ENCODE measurements at places on chromosomes 6 and 20.

DNA sequence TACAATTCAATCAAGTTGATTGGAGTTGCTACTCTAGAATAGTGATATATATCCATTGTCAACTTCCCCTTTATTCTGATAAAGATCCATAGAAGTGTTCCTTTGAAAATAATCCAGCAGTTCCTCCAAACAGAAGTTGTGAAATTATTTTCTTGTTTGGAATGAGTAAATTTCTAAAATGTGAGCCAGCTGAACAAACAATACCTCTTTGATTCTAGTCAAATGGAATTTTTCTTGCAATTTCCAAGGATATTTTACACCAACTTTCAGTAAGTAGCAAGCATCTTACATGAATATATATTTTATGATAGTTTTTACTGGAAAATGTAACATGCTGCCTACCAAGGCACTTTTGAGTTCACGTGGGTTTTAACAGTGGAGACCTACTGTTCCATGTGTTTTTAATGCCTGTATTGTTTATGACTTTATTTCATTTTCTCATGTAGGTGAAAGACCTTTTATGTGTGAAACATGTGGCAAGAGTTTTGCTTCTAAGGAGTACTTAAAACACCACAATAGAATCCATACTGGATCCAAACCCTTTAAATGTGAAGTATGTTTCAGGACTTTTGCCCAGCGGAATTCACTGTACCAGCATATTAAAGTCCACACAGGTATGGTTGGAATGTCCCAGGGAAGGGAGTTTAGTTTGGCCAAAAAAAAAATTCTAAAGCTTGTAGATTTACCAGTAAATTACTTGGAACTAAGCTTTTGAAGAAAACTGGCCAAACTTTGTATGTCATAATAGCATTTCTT lies 6.5 kb downstream of the GZF1 start:
- no peak for DNase-seq

GRCh38 chr20:49712996-49713752 lies 504 bp downstream of the B4GALT5 start:
- DNase-seq: peak; percentile 42

DNA sequence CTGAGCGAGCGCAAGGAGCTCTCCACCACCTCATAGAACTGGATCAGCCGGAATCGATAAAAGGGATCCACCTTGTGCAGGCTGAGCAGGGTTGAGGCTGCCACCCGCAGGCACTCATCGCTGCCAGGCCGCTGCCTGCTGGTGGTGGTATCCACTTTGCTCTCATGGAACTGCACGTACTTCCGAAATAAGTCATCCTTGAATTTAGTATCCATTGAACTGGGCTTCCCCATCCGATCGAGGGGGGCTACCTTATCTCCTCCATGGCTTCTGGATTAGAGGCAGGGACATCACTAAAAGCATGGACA lies 7.1 kb downstream of the SPATA2 start:
- DNase-seq: no peak

DNA sequence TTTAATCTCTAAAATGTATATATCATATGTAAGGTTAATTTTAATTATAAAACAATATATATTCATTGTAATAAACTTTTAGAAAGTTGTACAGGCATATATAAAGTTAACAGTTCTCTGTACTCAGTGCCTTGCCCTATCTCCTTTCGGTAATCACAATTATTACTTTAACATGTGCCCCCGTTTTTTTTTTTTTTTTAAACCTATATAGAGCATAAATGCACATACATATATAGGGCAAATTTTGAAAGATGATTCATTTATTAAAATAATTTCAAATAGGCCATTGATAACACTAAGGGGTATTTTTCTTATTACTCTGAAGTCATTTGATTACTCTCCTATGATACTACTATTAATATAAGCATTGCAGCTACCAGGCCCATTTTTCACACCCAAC lies 1.9 kb downstream of the ASF1A start:
- no peak for DNase-seq

GRCh38 chr6:137941995-137942394 lies 74.9 kb downstream of the TNFAIP3 start:
- DNase-seq: no peak

DNA sequence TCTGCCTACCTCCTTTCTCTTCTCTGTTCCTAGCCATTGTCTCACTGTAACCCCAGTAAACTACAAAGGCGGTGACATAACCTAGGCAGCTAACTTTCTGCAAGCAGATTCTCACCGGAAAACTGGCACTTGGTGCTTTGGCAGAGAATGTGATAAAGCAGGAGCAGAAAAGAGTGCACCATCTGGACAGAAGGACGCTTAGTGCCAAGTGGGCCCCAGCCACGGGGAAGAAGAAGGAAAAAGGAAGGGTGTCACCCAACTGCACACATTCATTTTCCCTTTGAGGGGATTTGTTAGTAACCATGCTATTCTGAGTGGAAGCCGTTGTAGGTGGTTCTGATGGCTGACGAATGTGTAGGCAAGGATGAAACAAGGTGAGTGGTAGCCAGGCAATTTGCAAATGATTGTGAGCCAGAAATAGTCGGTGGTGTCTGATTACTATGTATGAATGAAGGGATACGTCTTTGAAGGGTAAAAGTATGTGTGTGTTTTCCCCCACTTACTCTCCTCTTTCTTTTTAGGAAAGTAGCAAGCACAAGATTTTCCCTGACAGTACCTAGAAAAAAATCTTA lies 148.3 kb upstream of the STXBP5 start:
- no peak for DNase-seq

GRCh38 chr6:1781817-1782184 lies 172.1 kb downstream of the FOXC1 start:
- no peak for DNase-seq

DNA sequence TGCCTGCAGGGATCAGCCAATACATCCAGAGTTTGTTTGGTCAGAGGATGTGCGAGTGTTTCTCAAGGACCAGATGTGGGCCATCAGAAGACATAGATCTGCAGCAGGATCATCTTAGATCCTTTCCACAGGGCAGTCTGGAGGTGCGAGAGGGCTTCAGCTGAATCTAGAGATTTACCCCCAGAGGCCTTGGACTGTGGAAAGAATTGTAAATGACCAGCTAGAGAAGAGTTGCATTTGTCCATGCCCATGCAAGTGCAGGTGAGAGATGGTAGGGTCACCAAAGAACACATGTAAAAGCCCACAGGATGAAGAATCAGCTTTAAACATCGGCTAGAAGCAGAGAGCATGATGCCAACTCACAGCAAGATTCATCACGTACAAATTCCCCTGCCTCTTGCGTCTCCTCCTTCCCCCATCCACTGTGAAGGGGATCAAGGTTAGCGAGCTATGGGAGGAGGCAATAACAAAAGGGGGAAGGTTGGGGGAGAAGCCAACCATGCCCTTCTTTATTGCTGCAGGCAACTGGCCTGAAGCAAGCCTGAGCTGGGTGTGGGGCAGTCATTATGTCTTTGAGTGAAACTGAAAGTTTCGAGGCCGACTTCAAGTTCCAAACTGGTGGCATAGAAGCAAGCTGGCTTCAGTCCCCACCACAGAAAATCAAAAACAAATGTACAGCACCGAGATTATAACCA lies 83.5 kb downstream of the SCML4 start:
- no peak for DNase-seq

GRCh38 chr6:136072691-136073090 lies 177.4 kb downstream of the MTFR2 start:
- DNase-seq: no peak

DNA sequence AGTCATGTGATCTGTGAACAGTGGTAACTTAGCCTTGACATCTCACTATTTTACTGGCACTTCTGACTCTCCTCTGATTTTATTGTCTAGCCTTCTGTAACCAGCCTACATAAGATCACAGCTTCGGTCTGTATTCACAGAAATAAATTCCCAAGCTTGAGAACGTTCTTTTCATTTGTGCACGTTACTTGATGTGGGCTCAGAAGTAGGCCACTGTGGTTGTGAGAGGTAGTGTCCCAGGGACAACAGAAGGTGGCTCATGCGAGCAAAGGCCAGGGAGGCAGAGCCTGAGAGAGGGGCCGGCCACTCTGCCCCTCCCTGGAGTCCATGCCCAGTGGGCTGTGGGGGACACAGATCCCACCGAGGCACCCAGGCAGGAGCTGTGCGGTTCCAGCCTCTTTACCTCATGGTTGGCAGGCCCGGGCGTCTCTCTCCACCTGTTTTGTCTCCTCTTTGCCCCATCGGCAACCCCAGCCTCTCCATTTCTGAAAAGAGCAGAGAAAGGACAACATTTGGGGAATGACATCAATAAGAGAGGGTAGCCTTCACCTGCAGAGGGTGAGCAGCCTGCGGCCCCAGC lies 207.5 kb upstream of the CST7 start:
- DNase-seq: no peak

- no peak for DNase-seq
These were observed 8.9 kb upstream of the FITM2 start for GRCh38 chr20:44319839-44320422.

DNA sequence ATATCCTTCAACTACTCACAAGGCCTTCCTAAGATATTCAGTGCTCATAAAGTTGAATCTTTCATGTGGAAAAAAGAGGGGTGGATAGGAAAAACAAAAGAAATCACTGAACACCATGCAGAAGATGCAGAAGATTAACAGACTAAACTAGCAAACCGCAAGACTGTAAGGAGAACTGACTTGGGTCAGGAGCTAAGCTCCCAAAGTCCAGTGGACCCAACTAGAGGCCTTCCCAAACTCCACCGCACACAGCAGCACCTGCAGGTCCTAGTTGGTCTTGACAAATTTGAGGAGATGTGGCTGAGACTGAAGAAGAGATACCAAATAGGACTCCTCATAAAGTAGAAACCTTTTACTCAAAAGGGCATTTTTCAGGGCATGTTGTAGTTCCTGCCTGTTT lies 3.3 kb downstream of the RIPK1 start:
- no peak for DNase-seq

DNA sequence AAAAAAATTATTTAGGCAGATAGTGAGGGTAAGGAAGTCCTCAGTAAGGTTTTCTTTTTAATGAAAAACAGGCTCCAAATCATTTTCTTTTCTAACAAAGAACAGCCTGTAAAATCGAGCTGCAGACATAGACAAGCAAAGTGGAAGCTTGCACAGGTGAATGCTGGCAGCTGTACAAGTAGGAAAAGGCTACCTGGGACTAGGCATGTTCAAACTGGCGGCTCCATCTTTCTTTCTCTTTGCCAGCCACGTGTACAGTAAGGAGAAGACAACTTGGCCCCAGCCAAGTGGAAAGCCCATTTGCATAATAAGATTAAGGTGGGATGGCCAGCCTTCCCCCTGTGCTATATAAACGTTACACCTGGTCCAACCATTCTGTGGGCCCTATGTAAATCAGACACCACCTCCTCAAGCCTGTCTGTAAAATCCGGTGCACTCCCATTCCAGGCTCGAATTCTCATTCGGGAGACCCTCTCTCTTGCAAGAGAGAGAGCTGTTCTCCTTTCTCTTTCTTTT lies 27.0 kb upstream of the SLC2A12 start:
- DNase-seq: no peak

DNA sequence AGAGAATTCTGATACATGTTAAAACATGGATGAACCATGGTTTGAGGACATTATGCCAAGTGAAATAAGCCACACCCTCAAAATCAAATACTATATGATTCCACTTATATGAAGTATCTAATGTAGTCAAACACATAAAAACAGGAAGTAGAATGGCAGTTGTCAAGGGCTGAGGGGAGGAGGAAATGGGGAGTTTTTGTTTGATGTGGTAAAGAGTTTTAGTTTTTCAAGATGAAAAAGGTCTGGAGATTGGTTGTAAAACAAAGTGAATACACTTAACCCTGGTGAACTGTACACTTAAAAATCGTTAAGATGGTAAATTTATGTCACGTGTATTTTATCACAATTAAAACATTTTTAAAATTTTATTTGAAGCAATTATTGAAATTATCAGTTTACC lies 127.4 kb upstream of the GRIK2 start:
- DNase-seq: no peak

GRCh38 chr6:134474955-134475354 lies 157.0 kb upstream of the SGK1 start:
- DNase-seq: no peak

DNA sequence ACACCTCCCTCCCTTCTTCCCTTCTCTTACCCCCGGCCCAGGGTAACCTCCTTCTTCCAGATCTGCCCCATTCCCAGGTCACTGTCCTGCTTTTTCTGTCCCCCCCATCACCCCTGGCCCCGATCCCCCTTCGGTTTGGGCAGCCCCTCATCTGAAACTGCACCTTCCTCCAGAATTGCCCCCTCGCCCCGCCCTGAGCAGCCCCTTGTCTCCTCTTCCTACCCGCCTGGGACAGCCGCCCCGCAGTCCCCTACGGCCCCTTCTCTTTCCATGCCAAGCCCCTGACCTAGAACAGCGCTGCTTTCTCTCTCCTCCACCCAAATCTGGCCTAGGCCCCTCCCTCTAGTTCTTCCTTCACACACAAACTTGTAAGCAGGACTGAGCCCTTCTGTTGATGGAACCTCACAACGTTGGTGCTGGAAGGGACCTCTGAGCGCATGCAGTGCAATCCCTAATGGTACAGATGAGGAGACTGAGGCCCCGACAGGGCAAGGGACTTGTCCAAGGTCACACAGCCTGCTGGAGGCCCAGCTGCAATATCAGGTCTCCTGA lies 630 bp downstream of the PPP2R5D start:
- DNase-seq: no peak

GRCh38 chr6:115609111-115609510 lies 451.6 kb downstream of the FRK start:
- DNase-seq: no peak

DNA sequence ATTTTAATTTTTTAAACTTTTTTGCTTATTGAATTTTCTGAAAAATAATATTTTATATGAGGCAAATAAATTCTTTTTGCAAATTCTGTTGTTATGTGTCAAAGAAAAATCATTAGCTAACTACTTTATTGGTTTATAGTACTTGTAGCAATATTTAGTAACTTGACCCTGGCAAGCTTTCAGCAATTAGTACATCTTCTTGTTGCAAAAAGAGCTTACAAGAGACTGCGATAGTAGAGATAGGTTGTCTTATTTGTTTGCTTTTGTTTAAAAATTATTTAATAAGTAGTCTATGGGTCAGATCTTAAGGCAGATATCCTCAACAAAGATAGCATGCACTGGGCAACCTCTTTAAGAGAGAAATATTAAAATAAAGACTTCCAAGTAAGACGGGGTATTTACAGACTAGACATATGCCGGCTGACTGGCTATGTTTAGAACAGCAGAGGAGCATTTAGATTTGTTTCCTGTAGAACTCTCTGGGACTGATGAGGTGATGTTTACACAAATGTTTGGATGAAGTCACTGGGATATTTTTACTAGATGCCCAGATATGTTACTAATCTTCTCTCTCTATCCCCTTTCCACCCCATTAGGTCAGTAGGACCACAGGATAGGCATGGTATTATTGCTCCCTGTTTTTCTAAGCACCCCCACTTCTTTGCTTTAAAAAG lies 25.0 kb downstream of the VGLL2 start:
- no peak for DNase-seq

- DNase-seq: no peak
These were observed 146.7 kb upstream of the ATXN1 start for GRCh38 chr6:16907991-16908390.

DNA sequence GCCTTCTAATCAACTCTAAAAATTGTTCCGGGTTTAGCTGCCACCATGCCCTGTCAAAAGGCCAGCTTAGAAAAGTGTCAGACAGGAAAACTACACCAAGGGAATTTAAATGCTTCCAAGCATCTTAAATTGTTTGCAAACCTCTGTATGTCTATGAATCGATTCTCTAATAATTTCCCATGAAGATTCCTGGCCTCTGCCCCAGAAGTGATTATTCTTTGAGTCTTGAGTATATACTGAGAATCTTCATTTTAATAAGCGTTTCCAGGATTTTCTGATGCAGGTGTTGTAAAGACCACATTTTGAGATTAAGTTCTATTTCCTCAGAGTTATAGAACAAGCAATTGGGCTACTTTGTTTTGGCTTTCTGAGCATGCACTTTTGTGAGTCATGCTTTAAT lies 471.8 kb upstream of the JAG1 start:
- no peak for DNase-seq

Data from globus pallidus (tissue), 1 donor.